ENCODE measurements at places on chromosomes 7 and 10. TPM values are rescaled to one million over a fixed set of nuclear protein-coding genes. Genes with fewer than 3 reads are reported as not detected.

The ZNF92 gene
- 25.5 TPM for total RNA-seq

The C10orf143 gene
- 6.6 TPM for total RNA-seq

The PI4K2A gene
- 10.9 TPM for total RNA-seq

The TET1 gene
- 4.1 TPM for total RNA-seq

The BMPER gene
- not detected for total RNA-seq

The NRP1 gene
- total RNA-seq, result 1.6 TPM

The PILRA gene
- 4.1 TPM for total RNA-seq

The COL26A1 gene
- not detected for total RNA-seq

The FANK1 gene
- 0.69 TPM for total RNA-seq

The CACNB2 gene
- not detected for total RNA-seq

The FAM237B gene
- total RNA-seq, result not detected

The PROSER2 gene
- 1.2 TPM for total RNA-seq

The CFAP58 gene
- 0.28 TPM for total RNA-seq

The SH2D4B gene
- 0.22 TPM for total RNA-seq

The LMBR1 gene
- 73.2 TPM for total RNA-seq

The HOGA1 gene
- not detected for total RNA-seq

All from activated naive CD8-positive, alpha-beta T cell treated with anti-CD3 and anti-CD28 coated beads, Interleukin-2, amount 10 ng/mL, durations not matched to agents 7 days and 5 days (primary cell).